ENCODE measurements at places on chromosomes 12 and 14. TPM values are rescaled to one million over a fixed set of nuclear protein-coding genes. Genes with fewer than 3 reads are reported as not detected.

TMEM30B gene
- total RNA-seq = 0.09 TPM

MUCL1 gene
- not detected for total RNA-seq

BHLHE41 gene
- total RNA-seq = 1.2 TPM

UBE2N gene
- total RNA-seq = 136 TPM

OR11H12 gene
- total RNA-seq = not detected

NCOR2 gene
- 234 TPM for total RNA-seq

PLEK2 gene
- 25.9 TPM for total RNA-seq

RFLNA gene
- not detected for total RNA-seq

CSRNP2 gene
- 11.8 TPM for total RNA-seq

TRPV4 gene
- total RNA-seq = 0.08 TPM

EGLN3 gene
- total RNA-seq = 5.6 TPM

All from A549 treated with ZK216348 at 1 μM for 4 hours (cell line).